COLO829 (cell line): ENCODE measurements at places on chromosomes 5 and 9.

DNA sequence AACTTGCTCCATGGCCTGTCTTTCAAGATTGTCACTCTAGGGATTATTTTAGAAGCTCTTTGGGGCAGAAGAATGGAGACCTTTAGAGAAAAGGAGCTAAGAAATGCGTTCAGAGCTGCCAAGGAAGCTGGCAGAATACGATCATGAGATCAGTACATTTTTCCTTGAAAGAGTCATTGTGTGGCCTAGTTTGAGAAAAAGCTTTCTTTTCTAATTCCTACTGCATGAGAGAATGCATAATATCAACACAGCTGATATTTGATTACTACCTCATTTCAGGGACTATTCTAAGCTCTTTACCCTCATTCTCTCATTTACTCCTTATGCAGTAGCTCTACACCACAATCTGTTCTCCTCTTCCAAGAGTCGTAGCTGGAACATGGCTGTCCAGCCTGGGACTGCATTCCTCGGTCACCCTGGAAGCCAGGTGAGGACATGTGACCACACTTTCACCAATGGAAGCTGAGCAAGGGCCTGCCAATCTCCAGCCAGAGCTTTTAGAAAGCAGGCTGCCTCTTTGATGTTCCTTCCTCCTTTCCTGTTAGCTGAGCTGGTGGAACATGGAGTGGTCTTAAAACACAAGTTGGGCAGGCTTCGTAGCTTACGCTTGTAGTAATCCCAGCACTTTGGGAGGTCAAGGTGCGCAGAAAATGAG lies 99.3 kb upstream of the LHFPL2 start:
- peak; percentile 40 for DNase-seq

- no peak for DNase-seq
These were observed 20.1 kb downstream of the STK10 start for GRCh38 chr5:172167895-172168294.

DNA sequence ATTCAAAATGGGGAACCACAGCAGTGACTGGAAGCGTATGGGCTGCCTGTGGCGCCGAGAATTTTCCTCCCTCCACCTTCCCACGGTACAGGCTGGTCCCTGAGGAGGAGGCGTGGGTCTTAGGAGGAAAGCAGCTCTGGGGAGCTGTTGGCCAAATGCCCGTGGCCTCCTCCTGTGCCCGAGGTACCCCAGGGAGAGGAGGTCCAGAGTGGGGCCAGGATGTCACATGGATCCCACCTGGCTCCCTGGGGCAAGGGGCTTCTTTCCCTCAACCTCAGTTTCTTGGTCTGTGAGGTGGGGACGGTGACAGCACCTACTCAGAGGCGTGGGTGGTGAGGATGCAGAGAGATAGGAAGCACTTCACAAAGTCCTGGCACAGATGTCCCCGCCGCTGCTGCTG lies 16.5 kb downstream of the PRRX2 start:
- no peak for DNase-seq

DNA sequence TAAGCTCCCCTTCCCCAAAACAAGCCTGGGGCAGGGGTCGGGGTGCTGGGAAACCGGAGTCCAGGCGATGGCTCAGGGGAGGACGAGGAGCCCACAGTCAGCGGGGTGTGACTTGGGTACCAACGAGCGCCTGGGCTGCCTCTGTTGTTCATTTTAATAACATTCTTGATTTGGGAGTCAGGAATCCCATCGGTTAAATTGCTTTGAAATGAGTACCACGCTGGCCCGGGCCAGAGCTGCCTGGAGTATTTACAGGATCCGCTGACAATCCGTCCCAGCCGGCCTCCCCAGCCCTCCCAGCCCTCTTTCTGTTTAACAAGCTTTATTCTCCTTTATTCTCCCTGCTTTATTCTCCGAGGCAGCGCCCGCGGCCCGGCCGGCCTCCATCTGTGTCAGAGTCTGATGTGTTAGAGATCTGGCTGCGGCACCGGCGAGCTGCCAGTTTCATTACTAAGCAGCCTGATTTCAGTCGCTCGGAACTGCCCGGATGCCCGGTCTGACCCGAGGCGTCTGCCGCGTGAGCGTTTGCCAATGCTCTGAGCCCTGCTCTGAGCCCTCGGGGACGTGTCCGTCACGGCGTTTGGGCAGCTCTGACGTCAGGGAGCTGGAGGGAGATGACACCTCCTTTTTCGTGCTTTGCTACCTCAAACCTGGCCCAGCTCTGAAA lies 16.5 kb upstream of the QRFP start:
- DNase-seq, result peak; percentile 38

DNA sequence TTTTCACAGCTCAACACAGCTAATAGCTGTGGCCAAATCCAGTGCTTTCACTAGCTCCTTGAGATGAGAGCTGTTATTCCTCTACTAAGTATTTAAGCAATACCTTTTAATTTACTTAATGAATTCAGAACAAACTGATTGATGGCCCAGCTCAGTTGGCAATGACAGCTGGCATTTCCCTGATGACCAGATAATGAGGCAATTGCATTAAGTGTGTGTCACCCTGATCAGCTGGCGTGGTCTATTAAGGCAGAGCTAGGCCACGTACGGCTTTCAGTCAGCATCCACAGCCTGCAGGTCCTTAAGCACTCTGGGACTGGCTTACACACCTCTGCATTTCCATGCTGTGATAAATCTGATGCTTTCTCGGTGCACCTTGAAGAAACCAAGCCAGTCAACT lies 34.4 kb downstream of the TTLL11 start:
- DNase-seq, result no peak

DNA sequence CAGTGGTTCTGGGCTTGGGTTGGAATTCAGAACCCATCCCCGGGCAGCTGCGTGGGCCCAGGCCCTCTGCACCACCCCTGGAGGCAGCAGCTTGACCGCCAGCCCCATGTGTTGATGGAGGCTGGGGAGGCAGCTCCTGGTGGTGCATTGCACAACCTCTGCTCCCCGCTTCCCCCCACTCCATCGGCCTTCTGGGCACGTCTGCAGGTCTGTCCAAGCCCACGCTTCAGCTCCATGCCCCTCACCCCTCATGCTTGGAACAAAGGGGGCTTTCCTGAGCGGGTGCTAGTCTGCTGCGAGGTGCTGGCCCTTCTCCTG lies 1.4 kb downstream of the NCS1 start:
- no peak for DNase-seq

DNA sequence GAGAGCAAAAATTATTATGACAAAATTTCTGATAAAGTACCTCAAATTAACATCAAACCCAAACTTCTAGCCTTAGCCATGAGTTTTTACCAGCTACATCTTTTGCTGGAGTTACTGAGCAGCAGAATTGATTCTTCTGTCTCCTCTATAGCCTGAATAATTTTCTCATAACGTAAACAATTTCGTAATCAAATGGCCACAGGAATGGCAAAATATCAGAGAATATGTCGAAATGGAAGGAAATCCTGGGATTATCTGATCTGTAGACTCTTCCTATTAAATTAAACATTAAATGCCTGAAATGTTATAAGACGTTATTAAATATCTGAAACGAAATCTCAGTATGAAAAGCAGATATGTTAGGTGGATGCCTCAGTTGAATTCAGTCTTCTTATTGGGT lies 41.1 kb downstream of the LURAP1L start:
- no peak for DNase-seq

- DNase-seq, result no peak
These were observed 564.0 kb upstream of the KLF4 start for GRCh38 chr9:108053555-108054061.

DNA sequence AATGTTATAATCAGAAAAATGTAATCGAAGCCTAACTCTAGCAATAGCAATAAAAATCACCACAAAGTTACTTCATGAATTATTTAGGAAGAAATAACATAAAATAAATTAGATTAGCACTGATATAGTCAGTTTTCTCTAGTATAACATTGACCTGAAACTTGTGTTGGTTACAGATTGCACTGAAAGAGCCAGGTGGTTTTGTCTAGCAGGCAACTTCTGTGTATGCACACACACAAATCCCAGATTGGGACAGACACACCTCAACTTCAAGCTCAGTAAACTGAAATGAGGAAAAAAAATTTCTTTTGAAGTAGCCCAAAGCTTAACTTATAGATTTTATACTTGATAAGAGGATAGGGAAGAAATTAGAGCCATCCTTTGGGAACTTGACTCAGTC lies 129.3 kb downstream of the EFNA5 start:
- no peak for DNase-seq

- no peak for DNase-seq
These were observed 30.8 kb downstream of the SLC6A3 start for GRCh38 chr5:1414311-1415058.

- no peak for DNase-seq
These were observed 49.0 kb upstream of the CKMT2 start for GRCh38 chr5:81183811-81184748.

DNA sequence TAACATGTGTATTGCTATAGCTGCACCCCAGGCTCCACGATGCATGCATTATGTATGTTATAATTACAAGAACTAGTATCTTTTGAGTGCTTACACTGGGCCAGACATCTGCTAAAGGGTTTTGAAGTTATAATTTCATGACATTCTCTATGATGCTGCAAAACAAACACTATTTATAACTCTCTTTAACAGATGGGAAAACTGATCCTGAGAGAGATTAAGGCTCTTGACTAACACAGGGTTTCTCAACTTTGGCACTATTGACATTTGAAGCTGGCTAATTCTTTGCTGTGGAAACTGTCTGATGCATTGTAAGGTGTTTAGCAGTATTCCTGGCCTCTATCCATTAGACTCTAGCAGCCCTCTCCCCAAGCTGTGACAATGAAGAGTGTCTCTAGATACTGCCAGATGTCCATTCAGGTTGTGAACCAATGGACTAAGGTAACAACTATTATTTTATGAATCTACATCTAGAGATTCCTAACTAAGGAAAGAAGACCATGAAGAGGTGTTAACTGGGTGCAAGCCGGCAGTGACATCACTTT lies 258.6 kb downstream of the ASTN2 start:
- DNase-seq, result no peak

- DNase-seq, result no peak
These were observed 652.3 kb downstream of the SLCO4C1 start for GRCh38 chr5:101643794-101644193.

DNA sequence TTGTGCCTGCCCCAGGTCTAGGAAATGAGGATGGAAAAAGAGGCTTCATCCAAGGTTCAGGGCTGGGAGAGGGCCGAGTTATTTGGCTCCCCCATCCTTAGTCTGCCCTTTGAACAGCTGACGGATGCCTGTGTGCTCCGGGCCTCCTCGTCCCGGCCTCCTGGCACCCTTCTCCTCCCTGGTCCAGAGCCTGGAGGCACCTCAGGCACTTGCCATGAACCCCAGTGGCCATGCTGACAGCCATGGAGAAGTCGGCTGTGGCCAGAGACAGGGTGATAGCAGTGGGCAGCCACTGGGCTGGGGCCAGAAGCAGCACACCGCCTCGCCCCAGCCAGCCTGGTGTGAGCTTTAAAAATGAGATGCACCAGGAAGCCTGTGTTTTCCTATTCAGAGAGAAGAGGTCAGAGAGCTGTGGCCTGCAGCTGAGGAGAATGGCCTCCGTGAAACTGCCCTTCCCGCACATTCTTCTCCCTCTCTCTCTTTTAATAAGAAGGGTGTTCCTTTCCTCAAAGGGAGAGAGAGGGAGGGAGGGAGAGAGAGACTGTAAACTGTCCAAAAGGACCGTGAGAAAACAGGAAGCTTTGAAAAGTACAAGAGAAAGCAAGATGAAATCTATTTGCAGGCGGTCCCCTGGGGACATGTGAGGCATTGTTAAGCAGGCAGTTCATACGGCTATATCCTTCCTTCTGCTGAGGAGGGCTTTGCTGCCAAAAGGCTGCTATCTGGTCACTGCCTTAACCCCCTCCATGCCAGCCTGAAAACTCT lies 55.3 kb downstream of the ZNF366 start:
- peak; percentile 55 for DNase-seq

GRCh38 chr5:149645236-149645635 lies 63.9 kb downstream of the ARHGEF37 start:
- DNase-seq, result no peak

GRCh38 chr9:33408087-33408486 lies 5.7 kb upstream of the AQP7 start:
- no peak for DNase-seq

DNA sequence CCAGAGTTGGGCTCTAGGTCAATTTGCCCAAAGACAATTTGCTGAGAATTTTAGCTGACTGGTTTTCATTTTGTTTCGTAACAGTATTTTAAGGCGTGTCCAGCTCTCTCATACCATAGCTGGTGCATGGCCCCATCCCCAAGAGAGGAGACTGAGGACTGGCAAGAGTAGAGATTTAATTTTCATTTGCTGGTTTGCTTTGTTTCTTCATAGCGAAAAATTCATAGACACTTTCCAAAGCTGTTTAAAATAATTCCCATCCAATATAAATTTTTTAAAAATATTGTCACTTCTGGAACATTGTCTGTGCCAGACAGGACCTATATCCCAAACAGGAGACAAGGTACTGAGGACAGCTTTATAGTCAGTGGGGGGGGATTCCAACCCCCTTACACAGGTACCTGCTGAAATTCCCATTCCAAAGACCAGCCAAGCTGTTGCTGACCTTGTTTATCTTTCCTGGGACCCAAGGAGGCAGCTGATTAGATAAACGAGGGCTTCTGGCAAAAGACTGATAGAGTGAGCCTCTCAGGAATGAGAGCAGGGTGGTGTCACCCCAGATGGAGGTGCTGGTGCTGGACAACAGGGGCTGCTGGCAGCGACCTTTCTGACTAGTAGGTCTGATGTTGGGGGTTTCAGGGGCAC lies 6.8 kb upstream of the ANGPTL2 start:
- no peak for DNase-seq

DNA sequence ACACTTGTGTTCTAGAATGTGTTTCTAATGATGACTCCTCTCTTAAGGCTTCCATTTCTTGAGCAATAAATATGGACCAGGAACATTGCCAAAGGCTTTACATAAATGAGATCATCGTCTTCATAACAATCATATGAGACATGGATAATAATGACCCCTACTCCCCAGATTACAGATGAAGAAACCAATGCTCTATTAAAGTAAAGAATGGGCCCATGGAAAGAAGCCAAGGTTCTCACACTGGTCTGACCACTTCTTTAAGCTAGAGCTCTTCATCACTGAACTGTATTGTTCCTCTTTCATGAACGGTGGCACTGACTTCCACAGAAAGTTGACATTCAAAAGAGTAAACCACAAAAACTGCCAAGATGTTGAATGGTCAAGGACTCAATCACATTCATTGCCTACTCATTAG lies 65.3 kb downstream of the MARCHF3 start:
- peak; percentile 20 for DNase-seq

DNA sequence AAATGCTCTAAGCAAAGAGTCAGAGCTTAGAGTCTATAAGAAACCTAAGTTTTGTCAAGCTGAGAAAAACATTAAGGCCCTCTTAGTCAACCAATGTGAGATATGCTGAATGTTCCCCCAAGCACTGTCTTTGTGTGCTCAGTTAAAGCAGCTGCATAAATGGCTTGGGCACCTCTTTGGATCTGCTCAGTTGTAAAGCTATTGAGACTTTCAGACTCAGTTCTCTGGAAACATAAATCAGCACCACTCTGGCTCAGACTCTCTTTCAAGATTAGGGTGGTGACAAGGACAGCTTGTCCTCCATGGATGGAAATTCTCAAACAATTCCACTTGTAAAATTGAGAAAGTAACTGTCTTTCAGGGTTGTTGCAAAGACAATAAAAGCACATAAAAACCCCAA lies 807.9 kb downstream of the PRELID2 start:
- DNase-seq, result no peak

- DNase-seq, result peak; percentile 37
These were observed 147.8 kb downstream of the MAST4 start for GRCh38 chr5:66744040-66744439.

- DNase-seq, result no peak
These were observed 33.2 kb upstream of the SLC6A3 start for GRCh38 chr5:1478271-1479035.
